ENCODE measurements at places on chromosomes 5 and 9.

GRCh38 chr5:56631719-56632118, 183.6 kb upstream of the MAP3K1 start:
- no peak for DNase-seq

DNA sequence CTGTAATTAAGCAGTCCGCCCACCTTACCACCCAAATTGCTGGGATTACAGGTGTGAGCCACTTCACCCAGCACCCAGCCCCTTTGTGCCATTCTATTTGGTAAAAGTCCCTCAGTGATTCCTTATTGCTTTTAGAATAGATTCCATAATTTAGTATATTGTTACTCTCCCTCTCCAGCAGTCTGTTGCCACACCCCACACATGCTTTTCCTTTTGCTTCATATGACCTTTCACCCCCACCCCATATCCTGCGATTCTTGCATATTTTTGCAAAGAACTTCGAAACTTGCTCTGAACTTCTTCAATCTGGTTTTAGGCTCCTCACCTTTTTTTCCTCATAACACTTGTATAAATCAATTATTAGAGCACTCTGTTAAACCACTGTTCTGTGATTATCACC, 100.2 kb downstream of the MTREX start:
- no peak for DNase-seq

DNA sequence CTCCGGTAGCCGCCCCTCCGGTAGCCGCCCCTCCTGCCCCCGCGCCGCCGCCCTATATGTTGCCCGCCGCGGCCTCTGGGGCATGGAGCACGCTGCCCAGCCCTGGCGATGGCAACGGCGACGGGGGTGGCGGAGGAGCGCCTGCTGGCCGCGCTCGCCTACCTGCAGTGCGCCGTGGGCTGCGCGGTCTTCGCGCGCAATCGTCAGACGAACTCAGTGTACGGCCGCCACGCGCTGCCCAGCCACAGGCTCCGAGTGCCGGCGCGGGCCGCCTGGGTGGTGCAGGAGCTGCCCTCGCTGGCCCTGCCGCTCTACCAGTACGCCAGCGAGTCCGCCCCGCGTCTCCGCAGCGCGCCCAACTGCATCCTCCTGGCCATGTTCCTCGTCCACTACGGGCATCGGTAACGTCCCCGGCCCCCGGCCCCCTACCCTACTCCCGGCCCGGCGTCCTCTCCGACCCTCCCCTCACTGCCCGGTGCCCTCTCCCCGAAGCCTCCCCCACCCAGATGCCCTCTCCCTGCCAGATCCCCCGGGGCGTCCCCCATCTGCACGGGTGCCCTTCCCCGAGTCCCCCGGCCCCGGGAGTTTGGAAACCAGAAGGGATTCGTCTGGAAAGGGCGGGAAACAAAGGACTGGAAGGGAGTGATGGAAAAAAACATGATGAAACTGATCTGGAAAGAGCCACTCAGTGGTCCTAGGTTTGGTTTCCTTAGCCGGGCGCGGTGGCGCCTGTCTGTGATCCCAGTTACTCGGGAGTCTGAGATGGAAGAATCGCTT, 417 bp downstream of the SRD5A1 start:
- no peak for DNase-seq

- peak; percentile 69 for DNase-seq
Measured at GRCh38 chr9:129482521-129483414, 138.1 kb downstream of the C9orf50 start.

DNA sequence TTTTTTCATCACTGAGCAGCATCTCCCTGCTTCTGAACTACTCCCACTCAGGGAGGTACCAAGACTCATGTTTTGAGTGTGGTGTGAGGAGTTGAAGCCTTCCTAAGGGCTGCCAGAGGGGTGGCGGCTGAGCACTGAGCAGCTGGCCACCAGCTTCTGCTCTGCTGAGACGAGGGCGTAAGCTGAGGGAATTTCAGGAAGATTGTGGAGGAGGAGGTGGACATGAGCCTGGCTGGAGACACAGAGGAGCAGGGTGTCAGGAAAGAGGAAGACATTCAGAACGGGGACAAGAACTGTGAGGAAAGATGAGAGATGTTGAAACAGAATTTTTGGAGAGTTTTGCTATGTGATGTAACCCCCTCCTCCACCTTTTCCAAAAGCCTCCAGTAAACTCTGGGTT, 7.8 kb downstream of the LCP2 start:
- no peak for DNase-seq

DNA sequence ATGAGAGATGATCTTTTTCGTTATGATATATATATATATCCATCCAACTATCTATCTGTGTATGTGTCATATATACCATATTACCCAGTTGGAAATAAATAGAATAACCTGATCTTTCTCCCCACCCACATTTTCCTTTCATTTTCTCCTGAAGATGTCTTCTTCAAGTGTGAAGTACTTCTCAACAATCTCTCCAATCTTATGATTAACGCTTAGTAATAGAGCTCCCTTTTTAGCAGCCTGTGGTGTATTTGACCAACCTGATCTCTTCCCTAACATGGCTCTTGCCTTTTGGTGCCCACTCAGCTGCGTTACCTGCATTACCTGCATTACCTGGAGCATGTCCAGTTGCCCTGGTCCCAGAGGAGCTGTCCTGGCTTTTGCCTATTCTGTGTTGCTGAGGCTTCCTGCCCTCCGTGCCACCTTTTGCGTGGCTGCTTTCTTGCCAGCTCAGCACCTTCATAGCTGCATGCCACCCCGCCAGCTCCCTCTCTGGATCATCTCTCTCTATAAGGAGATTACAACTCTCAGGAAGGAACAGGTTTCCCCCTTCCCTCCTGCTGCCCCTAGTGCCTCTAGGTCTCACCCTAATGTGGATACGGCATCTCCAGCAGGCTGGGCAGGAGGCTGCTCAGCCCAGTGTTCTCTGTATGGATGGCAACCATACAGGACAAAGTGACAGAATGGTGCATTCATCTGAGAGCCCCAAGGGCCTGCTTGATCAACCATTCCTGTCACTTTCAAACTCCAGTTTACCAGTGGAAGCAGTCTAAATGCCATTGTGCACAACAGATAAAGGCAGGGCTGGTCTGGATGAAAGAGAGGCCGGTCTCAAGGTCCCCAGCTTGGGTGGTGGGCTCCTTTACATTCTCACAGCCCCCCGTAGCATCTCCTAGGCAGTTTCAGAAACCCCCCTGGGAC, 126.7 kb downstream of the GADD45G start:
- DNase-seq = no peak

DNA sequence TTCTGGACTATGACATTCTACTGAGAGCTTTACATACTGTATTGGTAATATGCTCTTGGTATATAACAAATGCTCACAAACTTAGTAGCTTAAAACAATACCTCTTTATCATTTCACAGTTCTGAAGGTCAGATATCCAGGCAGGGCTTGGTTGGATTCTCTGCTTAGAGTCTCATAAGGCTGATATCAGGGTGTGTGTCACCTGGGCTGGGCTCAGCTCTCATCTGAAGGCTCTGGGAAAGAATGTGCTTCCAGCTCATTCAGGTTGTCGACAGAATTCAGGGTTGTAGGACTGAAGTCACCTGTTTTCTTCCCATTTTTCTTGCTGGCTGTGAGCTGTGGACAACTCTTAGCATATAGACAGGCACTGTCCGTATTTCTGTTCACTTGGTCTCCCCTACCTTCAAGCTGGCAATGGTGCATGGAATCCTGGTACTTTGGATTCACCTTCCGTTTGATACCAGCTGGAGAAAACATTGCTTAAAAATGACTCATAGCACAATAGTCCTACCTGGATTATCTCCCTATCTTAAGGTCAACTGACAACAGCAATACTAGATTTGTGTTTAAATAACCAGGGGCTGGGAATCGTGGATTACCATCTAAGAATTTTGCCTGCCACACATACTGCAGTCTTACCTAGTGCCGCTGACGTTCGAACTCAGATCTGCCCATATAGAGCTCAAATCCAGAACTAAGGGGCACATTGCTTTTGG, 69.2 kb downstream of the RCL1 start:
- no peak for DNase-seq

GRCh38 chr5:134874831-134875655, 872 bp downstream of the TXNDC15 start:
- DNase-seq = peak; percentile 48

DNA sequence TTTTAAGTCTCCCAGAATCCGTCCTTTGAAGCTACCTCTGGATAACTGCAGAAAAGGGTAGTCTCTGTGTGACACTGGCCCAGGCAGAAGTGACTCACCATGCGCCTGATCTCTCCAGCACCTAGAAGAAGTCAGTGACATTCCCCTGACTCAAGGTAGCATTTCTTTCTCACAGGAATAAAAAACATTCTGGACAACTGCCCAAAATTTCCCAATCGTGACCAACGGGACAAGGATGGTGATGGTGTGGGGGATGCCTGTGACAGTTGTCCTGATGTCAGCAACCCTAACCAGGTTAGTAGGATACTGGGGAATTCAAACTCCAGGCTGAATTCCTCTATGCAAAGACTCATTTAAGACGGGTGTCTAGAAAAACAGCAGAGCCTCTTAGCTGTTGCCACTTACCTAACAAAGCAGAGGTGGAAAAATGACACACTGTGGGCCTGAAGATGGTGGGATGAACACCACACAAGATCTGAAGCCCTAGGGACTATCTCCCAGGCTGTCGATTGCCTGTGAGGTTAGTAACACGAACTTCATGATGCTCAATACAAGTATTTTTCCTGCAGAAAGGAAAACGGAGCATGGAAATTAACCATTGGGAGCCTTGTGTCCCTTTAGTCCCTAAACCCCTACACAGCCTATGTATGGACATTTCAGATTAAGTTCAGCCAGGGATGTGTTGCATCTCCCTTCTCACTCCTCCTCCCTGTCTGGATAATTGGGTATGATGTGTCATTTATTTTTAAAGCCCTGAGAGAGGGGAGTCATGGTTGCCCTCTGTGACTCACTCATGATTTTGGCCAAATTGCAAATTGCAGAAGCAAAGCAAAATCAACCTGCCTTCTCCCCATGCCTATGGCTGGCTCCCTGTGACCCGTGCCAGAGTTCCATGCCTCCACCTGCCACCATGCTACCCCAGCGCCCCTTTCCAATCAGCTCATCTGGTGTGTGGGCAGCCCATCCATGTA, 37.2 kb downstream of the THBS4 start:
- no peak for DNase-seq

DNA sequence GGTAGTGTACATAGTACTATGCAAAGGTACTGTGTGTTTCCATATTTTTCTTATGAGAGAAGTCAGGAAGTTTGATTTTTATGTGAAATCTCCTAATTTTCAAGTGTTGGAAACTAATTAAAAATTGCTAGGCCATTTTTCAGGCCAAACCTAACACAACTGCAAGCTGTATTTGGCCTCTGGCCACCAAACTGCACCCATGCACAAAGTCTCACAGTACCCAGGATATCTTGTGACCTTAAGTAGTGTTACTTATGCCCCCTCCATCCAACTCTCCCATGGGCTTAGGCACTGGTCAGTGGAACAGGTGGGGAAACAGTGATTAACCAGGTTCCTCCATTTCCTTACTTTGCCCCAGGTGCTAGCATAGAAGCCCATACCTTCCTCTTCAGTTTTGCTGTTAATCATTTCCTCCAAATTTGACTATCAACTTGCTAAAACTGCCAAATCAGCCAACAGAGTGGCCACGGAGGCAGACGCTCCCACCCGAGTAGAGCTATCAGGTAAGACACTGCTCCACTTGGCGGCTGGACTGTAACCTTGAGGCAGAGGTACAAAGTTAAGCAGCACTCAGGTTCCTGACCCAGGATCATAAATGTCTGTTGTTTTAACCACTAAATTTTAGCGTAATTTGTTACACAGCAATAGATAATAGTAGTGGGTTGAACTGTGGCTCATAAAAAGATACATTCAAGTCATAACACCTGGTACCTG, 19.5 kb upstream of the KIF27 start:
- no peak for DNase-seq

GRCh38 chr9:117957267-117957666, 253.1 kb downstream of the TLR4 start:
- no peak for DNase-seq

DNA sequence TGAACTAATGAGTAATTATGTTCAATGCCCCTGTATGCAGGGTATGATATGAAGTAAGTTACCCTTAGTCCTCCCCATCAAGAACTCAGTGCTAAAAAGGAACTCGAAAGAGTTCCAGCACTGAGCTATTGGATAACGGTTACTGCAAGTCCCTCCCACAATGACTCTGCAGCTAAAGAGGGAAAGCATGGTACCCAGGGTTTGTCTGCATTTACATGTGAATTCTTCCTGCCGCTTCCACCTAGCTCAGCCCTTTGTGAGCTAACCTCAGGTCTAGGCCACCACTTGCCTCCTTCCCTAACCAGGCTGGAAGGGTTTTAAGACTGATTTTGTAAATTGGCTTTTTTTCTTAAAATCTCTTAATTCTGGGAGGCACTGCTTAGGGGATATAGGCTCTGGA, 376.8 kb downstream of the EBF1 start:
- no peak for DNase-seq

DNA sequence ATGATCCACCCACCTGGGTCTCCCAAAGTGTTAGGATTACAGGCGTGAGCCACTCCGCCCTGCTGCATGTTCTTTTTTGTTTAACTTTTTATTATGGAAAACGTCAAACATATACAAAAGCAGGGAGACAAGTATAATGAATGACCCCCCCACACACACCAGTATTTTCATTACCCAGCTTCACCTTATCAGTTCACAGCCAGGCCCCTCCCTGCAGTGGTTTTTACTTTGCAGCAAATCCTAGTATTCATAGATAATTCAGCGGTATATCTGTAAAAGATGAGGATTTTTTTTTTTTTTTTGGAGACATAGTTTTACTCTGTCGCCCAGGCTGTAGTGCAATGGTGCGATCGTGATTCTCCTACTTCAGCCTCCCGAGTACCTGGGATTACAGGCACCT, 2.3 kb downstream of the POMT1 start:
- no peak for DNase-seq

GRCh38 chr9:88816141-88816540, 175.1 kb upstream of the S1PR3 start:
- no peak for DNase-seq

DNA sequence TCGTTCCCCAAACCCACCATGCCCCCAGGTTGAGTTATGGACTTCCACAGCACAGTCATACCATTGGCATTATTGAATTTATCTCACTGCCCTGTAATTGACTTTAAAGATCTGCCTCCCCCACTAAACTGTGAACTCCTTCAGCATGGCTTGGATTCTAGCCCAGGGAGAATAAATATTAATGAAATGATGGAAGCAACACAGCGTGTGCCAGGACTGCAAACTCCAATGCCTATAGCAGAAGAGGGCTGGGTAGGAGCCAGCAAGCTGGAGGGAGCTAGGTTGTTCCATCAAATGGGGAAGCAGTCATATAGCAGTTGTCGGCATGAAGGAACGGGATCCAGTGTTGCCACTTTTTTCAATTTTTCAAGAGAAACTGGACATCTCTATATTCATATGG, 69.0 kb upstream of the MSX2 start:
- DNase-seq = no peak
